ENCODE measurements at places on chromosomes 12 and 14. TPM values are rescaled to one million over a fixed set of nuclear protein-coding genes. Genes with fewer than 3 reads are reported as not detected.

The CMKLR1 gene
- polyA plus RNA-seq: 4.5 TPM

DNA sequence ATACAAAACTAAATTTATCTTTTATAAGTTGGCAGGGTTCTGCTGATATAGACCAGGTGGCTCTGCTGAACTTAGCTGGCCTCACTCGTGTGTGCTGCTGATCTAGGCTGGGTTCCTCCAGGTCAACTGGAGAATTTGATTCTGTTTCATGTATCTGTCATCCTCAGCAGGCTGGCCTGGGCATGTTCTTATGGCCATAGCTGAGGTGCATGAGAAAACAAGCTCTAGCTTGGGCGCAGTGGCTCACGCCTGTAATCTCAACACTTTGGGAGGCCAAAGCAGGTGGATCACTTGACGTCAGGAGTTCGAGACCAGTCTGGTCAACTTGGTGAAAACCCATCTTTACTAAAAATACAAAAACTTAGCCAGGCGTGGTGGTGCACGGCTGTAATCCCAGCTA, 24.3 kb upstream of the BCL2L14 start:
- no peak for DNase-seq

The RIPK3 gene
- 1.4 TPM for polyA plus RNA-seq

The OASL gene
- 0.21 TPM for polyA plus RNA-seq

- no peak for DNase-seq
Observed at GRCh38 chr14:74634964-74635363, 22.9 kb upstream of the LTBP2 start.

GRCh38 chr14:81263777-81264410, 43.1 kb upstream of the GTF2A1 start:
- DNase-seq: no peak

The MYL2 gene
- polyA plus RNA-seq: not detected

DNA sequence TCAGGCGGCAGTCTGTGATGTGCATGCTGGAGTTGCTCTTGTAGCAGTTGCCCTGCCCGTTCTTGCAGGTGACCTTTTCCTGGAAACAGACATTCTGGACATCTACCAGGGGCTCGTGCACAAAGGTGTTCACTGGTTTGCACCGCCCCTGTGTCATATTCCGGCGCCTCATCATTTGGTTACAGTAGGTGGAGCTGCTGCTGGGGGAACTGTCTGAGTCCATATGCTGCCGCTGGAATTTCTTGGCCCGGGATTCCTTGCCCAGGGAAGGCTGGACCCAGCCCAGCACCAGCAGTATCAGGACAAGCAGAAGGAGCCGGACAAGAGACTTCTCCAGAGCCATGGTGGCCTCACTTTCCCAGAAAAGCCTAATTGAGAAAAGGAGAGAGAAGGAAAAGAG, 918 bp downstream of the RNASE1 start:
- no peak for DNase-seq

The NRXN3 gene
- 61.8 TPM for polyA plus RNA-seq

DNA sequence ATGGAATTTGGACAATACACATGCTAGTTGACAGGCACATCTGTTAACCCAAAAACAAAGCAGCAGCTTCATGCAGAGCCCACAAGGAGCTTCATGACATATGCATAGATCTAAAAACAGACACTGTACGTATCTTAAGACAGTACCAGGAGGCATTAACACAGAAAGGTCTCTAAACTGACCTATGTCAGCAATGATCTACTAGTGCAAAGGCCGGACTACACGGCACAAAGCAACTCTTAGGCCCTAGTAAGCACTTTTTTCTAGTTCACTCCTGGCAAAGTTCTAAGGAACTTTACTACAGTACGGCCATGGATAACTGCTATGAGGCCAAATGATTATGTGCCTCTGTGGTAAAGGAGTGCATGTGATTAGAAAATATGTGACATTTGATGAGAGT, 8.4 kb upstream of the KANSL2 start:
- no peak for DNase-seq

GRCh38 chr12:38892087-38892786, 13.2 kb downstream of the CPNE8 start:
- DNase-seq: no peak

GRCh38 chr14:33207467-33208017, 268.9 kb downstream of the NPAS3 start:
- DNase-seq: no peak

DNA sequence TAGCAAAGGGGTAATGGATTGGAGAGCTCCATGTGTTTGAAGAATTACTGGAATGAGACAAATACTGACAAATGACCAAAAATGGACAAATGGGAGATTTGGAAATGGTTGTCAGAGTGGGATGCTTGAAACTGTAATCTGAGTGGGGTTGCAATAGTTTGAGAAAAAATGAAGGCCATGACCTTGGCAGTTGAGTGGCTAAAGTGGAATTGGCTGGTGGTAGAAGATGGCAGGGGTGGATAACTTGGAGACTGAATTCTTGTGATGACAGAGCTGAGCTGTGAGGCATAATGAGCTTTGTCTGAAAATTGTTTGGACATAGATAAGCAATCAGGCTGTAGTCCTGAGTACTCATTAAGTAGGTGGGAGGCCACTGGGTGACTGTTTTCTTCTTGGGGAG, 222.5 kb upstream of the PRICKLE1 start:
- no peak for DNase-seq

The LRIG3 gene
- polyA plus RNA-seq: 14.0 TPM

The ST8SIA1 gene
- polyA plus RNA-seq: 41.9 TPM

DNA sequence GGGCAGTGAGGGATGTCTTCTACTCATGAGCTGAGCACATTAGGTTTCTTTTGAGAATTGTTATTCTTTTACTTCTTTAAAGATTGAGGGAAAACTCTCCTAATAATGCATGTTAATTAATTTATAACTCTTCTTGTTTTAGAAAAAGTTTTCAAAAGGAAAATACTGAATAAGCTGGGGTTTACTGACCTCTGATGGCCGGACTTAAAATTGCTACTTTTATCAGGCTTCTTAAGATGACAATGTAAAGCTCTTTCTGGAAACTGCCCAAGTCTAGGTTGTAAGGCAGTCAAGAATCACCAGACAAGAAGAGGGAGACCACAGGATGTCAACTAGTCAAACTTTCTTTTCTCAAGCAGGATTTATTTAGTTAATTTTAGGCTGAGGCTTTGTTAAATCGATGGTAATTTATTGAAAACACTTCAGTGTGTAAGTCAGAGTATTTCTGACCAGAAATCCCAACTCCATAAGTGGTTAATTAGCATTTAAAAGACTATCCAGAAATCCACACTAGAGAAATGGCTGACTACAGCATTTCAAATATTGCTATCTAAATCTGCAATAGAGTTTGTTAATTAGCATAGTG, 82.1 kb downstream of the AVPR1A start:
- peak; percentile 91 for DNase-seq

GRCh38 chr14:73780896-73781295, 66.7 kb upstream of the PNMA1 start:
- no peak for DNase-seq

DNA sequence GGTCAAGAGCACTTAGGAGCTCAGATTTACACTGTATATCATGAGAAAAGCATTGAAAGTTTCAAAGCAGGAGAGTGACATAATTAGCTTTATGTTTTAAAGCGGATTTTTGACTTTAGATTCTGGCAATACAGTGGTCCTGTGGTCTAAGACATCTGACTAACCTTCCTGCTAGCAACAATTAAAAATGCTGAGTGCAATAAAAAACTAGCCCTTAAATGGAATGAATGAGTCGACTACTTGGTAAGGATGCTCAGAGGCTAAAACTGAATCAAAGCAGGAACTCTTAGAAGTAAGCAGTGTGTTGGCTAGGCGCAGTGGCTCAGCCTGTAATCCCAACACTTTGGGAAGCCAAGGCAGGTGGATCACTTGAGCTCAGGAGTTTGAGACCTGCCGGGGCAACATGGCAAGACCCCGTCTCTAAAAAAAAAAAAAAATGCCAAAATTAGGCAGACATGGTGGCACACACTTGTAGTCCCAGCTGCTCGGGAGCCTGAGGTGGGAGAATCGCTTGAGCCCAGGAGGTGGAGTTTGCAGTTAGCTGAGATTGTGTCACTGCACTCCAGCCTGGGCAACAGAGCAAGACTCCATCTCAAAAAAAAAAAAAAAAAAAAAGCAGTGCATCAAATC, 18.9 kb downstream of the BICD1 start:
- DNase-seq: no peak

DNA sequence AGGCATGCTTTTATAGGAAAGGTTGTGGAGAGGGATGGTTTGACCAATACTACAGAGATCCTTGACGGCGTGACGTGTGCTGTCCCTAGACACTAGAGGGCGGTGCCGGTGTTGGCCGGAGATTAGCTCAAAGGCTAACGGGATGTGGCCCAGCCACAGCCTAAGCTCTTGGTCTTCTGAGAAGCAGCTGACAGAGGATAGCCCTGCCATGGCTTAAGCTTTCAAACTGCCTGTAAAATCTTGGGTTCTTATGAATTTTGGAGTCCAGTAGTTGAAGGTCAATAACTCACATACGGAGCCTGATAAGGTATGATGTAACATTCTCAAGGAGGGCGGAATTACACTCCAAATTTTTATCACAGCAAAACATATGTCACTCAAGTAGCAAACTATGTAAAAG, 515.7 kb upstream of the ATXN7L3B start:
- no peak for DNase-seq

DNA sequence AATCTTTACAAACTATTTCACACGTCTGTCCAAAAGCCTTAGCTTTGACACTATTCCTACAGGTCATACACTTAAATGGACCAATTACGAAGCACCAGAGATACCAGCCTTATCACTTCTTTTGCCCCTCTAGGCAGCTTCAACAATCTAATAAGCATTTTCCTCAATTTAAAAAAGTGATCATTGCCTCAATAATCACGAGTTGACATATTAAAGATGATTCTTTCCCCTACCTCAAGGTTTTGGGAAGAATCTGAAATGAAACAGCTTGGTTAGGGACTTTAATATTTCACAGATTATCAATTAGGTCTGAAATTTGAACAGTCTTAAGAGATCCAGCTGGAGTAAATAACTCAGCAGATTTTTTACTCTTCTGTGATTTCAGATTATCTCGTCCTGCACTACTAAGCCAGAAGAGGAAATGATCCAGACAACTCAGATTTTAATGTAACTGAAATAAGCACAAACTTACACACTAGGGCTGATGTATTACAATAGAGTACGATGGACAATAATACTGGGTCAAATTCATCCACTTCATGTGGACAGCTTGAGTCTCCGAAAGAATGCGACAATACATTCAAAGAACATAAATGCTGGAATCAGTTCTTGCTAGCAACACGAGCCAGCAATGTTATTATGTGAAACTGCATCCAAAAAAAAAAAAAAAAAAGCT, 15.9 kb downstream of the UBE2N start:
- no peak for DNase-seq

- DNase-seq: peak; percentile 38
Observed at GRCh38 chr14:54567639-54568561, 972 bp downstream of the SAMD4A start.

DNA sequence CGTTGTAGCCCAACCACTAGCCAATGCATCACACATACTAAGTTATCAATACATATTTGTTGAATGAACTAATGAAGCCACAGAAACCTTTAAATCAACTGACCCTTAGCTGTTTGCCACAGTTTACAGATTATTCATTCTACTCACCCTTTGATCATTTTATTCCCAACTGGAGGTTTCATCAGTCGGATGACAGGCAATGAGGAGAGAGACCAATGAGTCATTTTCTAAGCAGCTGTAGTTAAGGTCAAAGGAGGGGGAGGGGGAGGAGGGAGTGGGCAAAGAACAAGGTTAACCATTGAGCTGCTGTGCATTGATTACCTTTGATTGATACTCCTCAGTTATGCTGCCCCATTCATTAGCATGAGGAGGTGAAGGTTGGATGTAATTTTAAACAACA, 469.5 kb downstream of the VRK1 start:
- no peak for DNase-seq

DNA sequence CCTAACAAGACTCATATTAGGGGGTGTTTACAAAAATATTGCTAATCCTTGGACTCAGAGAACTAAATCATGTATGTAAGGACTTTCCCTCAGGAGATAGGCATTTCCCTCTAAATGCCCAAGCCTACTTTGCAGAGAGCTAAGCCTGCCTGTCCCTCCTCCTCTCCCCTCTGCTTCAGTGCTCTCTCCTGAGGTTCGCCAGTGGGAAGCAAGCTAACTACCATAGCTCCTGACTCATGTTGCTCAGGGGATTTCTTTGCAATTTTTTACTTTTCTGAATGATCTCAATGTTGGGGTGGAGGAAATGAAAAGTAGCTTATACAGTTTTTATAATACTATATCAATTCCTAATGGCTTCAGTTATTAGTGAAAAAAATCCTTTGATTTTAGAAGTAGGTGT, 29.6 kb downstream of the IFT43 start:
- DNase-seq: no peak

DNA sequence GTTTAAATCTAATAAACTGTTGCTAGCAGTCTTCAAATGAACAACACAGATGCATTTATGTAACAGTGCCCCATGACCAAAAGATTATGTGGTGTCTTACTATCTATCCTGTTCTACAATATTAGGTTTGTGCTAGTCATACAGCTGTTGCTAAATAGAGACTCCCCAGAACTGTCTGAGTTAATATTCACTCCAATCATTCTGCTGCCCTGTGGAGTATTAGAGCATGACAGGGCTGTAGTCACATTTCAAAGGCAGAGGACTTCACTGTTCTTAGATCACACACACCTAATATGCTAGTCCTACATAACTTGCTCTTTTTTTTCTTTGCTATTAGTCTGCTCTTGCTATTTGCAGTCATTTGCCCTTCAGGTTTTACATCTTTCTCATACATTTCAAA, 157.6 kb upstream of the MDGA2 start:
- no peak for DNase-seq

- no peak for DNase-seq
Observed at GRCh38 chr12:24597580-24597979, 351.3 kb downstream of the BCAT1 start.

The KRT7 gene
- polyA plus RNA-seq: 0.63 TPM

The TAS2R42 gene
- polyA plus RNA-seq: not detected

DNA sequence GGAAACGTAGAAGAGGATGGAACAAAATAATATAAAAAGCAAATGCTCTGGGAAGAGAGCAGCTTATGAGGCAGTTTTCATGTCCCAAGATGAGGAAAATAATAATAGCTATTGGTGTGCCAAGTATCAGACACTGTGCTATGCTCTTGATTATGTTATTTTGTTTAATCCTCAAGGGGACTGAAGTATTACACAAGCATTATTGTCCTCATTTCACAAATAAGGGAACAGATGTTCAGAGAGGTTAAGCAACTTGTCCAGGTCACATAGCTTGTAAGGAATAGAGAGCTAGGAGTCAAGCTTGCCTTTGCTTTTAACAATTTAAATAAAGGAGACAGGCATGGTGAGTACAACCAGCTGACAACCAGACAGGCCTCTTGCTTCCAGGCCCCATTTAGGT, 26.9 kb upstream of the LTBP2 start:
- no peak for DNase-seq
